ENCODE measurements at places on chromosomes 1 and 21. TPM values are rescaled to one million over a fixed set of nuclear protein-coding genes. Genes with fewer than 3 reads are reported as not detected.
A peak's percentile ranks its signal among the peaks of the same experiment; 100 is the strongest.

GRCh38 chr1:220879076-220879508 lies at the start of gene HLX:
Gene HLX (plus strand): TSS chr1:220879443. CDS start chr1:220879858, 415 bp downstream.
- peaks cover 91% of the 10 kb centered on the region for H3K27me3 ChIP-seq
- H3K4me1 ChIP-seq: no peaks in the 10 kb centered on the region

GRCh38 chr1:202844259-202844658 lies 33.5 kb downstream of the PCAT6 start:
- H3K27me3 ChIP-seq: no peaks in the 10 kb centered on the region
- no peaks in the 10 kb centered on the region for H3K4me1 ChIP-seq
- no peak overlapping the region for H3K27ac ChIP-seq
- H3K36me3 ChIP-seq: peaks cover 2% of the 10 kb centered on the region
- DNase-seq: no peak

DNA sequence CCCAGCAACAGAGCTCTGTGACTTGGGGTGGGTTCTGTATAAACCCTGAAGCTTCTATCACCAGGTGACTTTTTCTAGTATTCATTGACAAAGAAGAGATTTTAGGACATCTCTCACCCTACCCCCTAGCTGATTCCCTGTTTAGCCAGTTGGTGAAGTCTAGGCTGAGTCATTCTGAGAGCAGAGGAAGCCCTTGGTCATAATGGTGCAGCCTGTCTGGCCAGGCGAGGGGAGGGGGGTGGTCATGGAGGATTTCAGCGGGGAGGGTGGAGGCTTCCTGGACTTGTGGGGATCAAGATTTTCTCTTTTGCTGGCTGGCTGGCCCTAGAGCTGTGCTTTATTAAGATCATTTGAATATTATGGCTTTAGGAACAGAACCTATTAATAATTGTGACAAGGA lies 262.6 kb downstream of the CAMTA1 start:
- H3K36me3 ChIP-seq: no peaks in the 10 kb centered on the region
- no peaks in the 10 kb centered on the region for H3K4me1 ChIP-seq
- no peak overlapping the region for H3K4me3 ChIP-seq
- DNase-seq: peak; percentile 3

DNA sequence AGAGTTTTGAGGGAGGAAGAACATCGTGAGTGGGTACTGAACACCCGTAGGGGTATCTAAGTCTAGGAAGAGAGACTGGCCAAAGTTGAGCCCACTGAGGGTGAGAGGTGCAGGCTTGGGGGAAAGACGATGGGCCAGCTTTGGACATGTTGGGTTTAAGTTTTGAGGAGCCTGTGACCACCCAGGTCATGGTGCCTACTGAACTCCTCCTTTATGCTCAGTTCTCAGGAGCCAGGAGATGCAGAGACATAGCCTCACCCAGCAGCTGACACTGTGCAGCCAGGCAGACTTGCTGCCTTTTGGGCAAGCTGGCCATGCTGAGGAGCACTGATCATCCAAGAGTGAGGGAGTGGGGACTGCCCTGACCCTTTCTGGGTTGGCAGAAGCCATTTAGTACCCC lies 72.3 kb downstream of the TNR start:
- H3K27ac ChIP-seq: no peak overlapping the region
- no peaks in the 10 kb centered on the region for H3K4me1 ChIP-seq
- no peak for DNase-seq
- H3K36me3 ChIP-seq: no peaks in the 10 kb centered on the region
- no peaks in the 10 kb centered on the region for H3K27me3 ChIP-seq

- H3K27me3 ChIP-seq: no peaks in the 10 kb centered on the region
- no peaks in the 10 kb centered on the region for H3K4me1 ChIP-seq
- H3K36me3 ChIP-seq: peaks cover 4% of the 10 kb centered on the region
- H3K4me3 ChIP-seq: no peak overlapping the region
These were observed 20.3 kb downstream of the CD1B start for GRCh38 chr1:158311066-158311465.

The TENT5C gene
- 0.18 TPM for total RNA-seq

The RGSL1 gene
- total RNA-seq: not detected

The CFHR1 gene
- not detected for total RNA-seq
